Activated CD4-positive, alpha-beta T cell treated with anti-CD3 and anti-CD28 coated beads, Interleukin-2, amount 10 ng/mL, durations not matched to agents 24 days and 14 days (primary cell): ENCODE measurements at places on chromosomes 5 and 9. TPM values are rescaled to one million over a fixed set of nuclear protein-coding genes. Genes with fewer than 3 reads are reported as not detected.

HTR1A gene
- total RNA-seq, result not detected in 2 replicates

MYMK gene
- not detected in 2 replicates for total RNA-seq

PCDH12 gene
- total RNA-seq, result 1.8 and 2.2 TPM in 2 replicates

PCDHGA12 gene
- total RNA-seq, result 0.12 and 0.16 TPM in 2 replicates

CER1 gene
- not detected in 2 replicates for total RNA-seq

KIF27 gene
- 2.4 and 2.7 TPM in 2 replicates for total RNA-seq

MEIKIN gene
- not detected in 2 replicates for total RNA-seq

MSX2 gene
- not detected in 2 replicates for total RNA-seq

DNA sequence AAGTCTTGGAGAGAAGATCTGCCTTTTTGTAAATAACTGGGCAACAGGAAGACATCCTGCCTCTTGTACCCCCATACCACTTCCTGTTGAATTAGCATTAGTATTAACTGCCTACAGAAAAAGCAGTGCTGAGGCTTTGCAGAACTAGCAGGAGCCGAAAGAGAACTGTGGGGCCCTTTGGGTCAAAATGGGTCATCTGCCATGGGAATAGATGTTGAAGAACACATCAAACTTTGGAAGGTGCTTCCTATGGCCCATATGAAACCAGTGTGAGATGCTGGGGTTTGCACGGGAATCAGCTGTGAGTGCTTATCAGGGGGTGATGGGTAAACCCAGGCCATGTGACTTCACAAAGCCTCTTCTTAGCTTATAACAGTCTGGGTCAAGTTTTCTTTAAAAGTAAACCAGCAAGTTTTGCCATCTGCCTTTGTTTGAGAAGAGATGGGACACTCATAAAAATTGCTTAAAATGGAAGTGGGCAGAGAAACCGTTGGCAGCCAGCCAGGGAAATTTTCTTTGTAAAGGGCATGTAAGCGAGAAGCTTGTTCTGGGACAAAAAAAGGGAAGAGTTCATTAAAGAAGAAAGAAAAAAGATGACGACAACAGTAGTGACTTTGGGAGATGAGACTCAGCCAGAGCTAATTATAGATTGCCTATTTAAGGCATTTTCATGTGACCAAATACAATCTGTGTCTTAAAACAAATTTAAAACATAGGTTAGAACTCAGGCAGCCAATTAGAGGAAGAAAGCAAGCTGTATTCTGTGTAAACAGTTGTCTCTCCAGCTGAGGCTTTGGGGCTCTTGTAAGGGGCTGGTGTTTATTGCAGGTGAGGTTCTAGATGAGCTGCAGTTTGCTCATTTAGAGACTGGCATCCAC lies 4.4 kb downstream of the SLC25A25 start:
- peak; percentile 75 for DNase-seq
- H3K27ac ChIP-seq, result peak overlapping the region; percentile 91
- H3K36me3 ChIP-seq, result peaks cover 14% of the 10 kb centered on the region
- no peaks in the 10 kb centered on the region for H3K27me3 ChIP-seq
- peak overlapping the region; percentile 80 for H3K4me3 ChIP-seq

DNA sequence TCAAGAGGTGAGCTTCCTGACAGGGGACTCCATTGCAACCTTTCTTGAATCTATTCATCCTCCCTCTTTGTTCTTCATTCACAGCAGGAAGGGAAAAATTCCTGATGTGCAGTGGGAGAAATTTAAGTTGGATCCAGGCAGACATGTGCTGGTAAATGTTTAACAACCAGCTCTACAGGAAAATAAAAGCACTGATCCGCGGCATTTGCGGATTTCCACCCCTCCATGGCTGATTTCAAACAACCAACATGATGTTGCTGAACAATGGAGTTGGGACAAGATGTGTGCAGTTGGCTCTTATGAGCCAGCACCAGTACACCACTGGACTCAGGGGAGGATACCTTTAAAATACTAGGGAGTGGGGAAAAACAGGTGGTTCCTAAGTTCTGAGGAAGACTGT lies 47.0 kb downstream of the SPRY4 start:
- H3K4me3 ChIP-seq, result no peak overlapping the region
- no peaks in the 10 kb centered on the region for H3K36me3 ChIP-seq
- DNase-seq, result no peak
- H3K4me1 ChIP-seq, result no peaks in the 10 kb centered on the region
- H3K27me3 ChIP-seq, result no peaks in the 10 kb centered on the region

GRCh38 chr9:121292801-121293241 lies 24.9 kb downstream of the GSN start:
- no peak for DNase-seq
- peaks cover 3% of the 10 kb centered on the region for H3K27me3 ChIP-seq
- H3K36me3 ChIP-seq, result no peaks in the 10 kb centered on the region
- H3K27ac ChIP-seq, result no peak overlapping the region
- H3K4me3 ChIP-seq, result no peak overlapping the region

GRCh38 chr5:168329302-168329701 lies 37.9 kb downstream of the WWC1 start:
- peaks cover 3% of the 10 kb centered on the region for H3K4me1 ChIP-seq
- H3K27me3 ChIP-seq, result peaks cover 9% of the 10 kb centered on the region
- H3K4me3 ChIP-seq, result no peak overlapping the region
- no peak for DNase-seq
- no peaks in the 10 kb centered on the region for H3K36me3 ChIP-seq

DNA sequence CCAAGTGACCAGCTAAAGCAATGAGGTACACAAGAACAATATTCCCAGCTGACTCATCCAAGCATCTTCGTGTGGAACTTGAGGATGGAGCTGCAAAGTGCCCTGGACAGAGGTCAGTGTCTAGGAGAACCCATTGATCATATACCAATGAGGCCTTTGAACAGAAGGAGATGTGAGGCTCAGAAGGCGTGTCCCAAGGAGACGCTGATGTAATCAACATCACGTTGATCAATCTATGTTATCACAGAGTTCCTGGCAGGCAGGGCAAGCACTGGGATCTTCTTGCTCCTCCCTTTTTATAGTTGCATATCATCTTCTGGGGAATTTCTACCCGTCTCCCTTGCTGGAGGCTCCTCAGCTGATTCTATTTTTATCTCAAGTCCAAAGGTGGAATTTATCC lies 163.4 kb downstream of the TRPM6 start:
- H3K36me3 ChIP-seq, result no peaks in the 10 kb centered on the region
- H3K27me3 ChIP-seq, result peaks cover 6% of the 10 kb centered on the region
- DNase-seq, result no peak
- no peaks in the 10 kb centered on the region for H3K4me1 ChIP-seq

GRCh38 chr5:43456556-43456955 lies 27.1 kb downstream of the TMEM267 start:
- H3K27ac ChIP-seq, result no peak overlapping the region
- H3K4me3 ChIP-seq, result no peak overlapping the region
- no peak for DNase-seq

GRCh38 chr5:6692906-6693305 lies 20.3 kb upstream of the TENT4A start:
- H3K27ac ChIP-seq, result no peak overlapping the region
- peaks cover 49% of the 10 kb centered on the region for H3K27me3 ChIP-seq
- no peak overlapping the region for H3K4me3 ChIP-seq

GRCh38 chr9:135962696-135963307 lies 1.6 kb upstream of the UBAC1 start:
- peak overlapping the region; percentile 70 for H3K27ac ChIP-seq
- peak overlapping the region; percentile 63 for H3K4me3 ChIP-seq

DNA sequence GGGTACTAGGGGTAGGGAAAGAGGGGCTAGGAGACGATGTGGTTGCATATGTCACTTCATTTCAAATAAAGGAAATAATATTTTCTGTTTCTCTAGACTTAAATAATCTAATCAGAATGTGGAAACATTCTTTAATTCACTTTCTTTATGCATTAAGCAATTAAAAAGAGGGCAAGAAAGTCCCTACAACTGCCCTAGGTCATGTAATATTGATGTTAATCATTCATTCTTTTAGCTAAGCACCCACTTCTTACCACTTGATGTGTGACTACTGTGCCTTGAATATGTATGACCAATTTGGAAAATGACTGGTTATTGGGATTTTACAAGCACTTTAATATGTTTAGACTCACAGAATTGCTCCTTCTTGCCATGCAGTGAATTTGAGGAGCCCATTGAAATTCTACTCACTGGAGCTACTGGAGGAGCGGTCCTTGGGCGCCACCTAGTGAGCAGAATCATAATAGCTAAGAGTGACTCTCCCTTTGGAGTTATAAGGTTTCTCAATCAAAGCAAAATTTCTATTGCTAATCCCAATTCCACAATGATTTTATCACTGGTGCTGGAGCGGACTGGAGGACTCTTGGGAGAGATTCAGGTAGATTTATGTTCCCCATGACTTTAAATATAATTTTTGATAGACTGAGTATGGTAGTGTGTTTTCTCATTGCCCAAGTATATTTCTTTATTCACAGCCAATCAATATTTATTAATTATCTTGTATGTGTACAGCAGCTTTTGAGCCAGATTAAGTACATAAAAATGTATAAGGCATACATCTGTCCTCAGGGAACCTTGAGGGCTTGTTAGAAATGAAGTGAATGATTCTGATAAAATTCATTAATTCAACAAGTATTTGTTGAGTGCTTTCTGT lies 225.1 kb downstream of the ADGRV1 start:
- H3K27me3 ChIP-seq, result peaks cover 2% of the 10 kb centered on the region
- H3K4me1 ChIP-seq, result no peaks in the 10 kb centered on the region
- no peak overlapping the region for H3K27ac ChIP-seq

- DNase-seq, result no peak
- no peaks in the 10 kb centered on the region for H3K27me3 ChIP-seq
- peaks cover 10% of the 10 kb centered on the region for H3K36me3 ChIP-seq
Measured at GRCh38 chr9:127546125-127546832, 65.8 kb upstream of the STXBP1 start.

DNA sequence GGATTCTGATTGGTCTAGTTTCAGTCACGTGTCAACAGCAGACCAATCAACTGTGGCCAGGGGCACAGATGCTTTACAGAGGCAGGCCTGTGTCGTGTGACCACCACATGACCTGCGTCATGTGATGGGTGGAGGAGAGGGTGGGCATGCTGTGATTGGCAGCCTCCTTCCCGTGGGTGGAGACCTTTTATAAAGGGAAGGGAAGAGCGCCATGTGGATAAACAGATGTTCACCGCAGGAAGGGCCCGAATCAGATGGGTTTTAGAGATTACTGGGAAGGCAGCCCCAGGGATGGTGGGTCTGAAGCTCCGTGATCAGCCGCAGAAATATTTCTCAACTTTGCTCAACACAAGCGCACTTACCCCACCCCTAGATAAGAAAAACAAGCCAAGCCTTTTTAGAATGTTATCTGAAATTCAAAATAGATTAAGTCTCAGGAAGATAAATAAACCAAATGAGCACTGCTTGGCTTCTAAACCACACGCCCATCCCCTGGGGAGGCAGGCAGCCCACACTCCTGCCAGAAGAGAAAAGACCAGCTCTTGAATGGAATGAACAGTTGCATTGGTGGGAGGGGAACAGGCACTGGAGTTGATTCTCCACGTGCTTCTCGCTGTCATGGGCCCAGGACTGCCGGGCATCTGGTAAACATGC lies 43.6 kb downstream of the ROPN1L start:
- peaks cover 14% of the 10 kb centered on the region for H3K27me3 ChIP-seq
- peaks cover 24% of the 10 kb centered on the region for H3K4me1 ChIP-seq
- no peak overlapping the region for H3K27ac ChIP-seq

DNA sequence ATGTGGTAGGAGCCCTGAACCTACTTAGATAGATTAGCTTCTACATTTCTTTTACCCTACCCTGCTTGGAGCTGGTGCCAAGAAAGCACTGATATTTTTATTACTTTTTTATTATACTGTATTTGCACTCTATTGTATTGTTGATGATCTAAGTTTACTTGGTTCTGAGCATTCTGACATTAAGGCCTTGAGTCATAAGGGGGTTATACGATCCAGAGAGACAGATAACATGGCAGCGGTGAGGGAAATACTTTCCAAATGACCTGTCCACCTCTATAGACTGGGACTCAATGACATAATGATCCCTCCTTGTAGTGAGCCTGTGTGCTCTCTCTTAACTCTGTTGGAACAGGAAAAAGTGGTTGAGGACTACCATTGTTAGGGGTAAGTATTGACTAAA lies 176.3 kb downstream of the MAN2A1 start:
- peaks cover 26% of the 10 kb centered on the region for H3K4me1 ChIP-seq
- DNase-seq, result no peak
- H3K4me3 ChIP-seq, result no peak overlapping the region
- peaks cover 53% of the 10 kb centered on the region for H3K36me3 ChIP-seq
- no peak overlapping the region for H3K27ac ChIP-seq

DNA sequence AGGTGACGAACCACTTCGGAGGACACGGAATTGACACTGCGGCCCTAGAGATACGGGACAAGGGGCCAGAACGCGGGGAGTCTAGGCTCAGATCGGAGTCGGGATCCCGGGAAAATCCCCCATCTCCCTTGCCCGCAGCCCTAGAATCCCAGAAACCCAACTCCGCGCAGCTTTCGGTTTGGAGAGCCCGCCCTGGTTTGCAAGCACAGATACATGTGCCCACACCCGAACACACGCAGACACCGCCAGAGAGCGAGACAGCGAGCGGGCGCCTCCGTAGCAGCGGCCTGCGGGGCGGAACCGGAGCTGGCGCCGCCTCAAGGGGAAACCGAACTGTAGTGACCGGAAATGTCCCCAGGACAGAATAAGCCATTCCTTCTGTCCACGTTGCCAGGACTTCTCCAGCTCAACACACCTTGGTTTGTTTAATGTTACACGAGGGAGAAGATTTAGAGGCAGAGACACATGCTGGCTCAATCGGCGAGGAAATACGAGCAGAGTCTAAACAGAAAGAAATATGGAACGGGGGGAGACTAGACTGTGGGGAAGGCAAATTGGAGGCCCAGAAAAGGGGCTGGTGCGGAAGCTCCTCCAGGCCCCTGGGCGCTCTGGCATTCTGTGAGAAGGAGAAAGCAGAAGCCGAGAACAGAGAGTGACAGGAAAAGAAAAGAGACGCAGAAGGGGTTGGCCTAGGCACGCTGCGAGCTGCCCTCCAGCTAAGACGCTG lies 2.9 kb upstream of the PAX5 start:
- H3K27ac ChIP-seq, result peak overlapping the region; percentile 31
- peak overlapping the region; percentile 81 for H3K4me3 ChIP-seq
- peaks cover 87% of the 10 kb centered on the region for H3K27me3 ChIP-seq
- H3K36me3 ChIP-seq, result peaks cover 7% of the 10 kb centered on the region

DNA sequence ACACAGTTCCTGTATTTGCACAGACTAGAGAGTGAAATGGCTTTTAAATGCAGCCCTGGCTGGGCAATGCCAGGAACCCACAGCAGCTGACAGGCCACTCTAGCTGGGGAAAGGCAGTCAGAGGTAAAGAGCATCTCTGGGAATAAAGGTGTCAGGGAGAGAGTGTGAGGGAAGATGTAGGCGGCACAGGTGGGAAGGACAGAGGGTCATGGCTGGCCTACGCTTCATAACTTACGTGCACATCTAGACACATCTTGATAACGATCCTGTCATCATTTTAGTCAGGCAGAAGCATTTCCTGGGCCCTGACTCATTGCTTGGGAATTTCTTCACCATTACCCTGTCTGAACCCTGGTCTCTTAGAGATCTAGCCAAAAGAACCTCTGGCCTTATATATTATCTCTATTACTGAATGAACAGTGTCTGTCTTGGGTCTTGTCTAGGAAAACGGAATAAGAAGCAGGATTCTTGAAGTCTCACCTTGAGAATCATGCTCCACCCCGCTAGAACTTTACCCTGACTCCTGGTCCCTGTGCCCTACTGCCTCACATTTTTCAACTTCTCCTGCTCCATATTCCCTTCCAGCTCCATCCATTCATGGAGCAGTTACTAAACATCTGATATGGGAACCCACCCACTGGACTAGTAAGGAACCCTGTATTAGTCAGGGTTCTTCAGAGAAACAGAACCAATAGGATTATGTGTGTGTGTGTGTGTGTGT lies 106.4 kb upstream of the ELL2 start:
- peak; percentile 65 for DNase-seq
- peaks cover 59% of the 10 kb centered on the region for H3K4me1 ChIP-seq
- H3K36me3 ChIP-seq, result peaks cover 2% of the 10 kb centered on the region
- peak overlapping the region; percentile 90 for H3K27ac ChIP-seq
- H3K27me3 ChIP-seq, result no peaks in the 10 kb centered on the region
